ENCODE measurements at places on chromosomes 1 and 21.

- DNase-seq, result no peak
Measured at GRCh38 chr1:15835205-15835740, 12.2 kb upstream of the SPEN start.

- no peak for DNase-seq
Measured at GRCh38 chr1:27513528-27513927, 23.6 kb upstream of the WASF2 start.

DNA sequence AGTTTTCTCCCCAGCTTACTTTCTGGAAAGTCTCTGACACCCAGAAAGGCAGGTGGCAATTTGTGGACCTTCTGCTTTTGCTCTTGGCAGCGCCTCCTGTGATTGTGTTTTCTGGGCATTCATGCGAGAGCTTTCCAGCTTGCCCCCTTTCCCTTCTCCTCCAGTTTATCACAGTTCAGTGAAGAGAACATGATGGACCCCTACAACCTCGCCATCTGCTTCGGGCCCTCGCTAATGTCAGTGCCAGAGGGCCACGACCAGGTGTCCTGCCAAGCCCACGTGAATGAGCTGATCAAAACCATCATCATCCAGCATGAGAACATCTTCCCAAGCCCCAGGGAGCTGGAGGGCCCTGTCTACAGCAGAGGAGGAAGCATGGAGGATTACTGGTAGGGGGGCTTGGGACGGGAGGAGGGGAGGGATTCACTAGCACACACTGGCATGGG, 24.3 kb upstream of the IKBKE start:
- no peak for DNase-seq

DNA sequence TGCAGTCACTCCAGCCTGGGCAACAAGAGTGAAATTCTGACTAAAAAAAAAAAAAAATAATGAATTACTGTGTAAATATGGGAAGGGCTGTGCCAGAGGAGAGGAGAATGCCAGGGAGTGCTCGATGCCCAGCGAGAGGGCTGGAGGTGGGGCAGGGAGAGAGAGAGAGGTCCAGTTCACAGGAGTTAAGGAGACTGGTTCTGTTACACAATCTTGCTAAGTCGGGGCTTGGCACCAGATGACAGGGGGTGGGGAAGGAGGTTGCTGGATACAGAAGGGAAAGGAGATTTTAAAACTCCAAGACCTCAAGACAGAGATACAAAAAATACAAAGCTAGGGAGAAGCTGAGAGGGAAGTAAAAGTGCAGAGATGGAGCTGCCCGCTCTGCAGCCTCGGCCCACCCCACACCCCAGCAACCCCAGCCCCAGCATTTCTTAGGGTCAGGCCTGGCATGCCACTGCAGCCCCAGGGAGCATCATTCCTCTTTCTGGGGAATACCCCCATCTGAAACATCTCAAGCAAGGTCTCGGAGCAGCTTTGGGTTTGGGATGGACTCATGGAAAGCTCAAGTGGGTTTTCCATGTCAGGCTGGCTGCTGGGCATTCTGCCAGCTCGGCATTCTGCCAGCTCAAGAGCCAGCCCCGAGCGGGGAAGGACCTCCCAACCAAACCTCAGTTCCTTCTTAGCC, 991 bp downstream of the SELENBP1 start:
- DNase-seq, result peak; percentile 81

- DNase-seq, result no peak
Measured at GRCh38 chr1:75937034-75937433, 4.8 kb upstream of the ASB17 start.

DNA sequence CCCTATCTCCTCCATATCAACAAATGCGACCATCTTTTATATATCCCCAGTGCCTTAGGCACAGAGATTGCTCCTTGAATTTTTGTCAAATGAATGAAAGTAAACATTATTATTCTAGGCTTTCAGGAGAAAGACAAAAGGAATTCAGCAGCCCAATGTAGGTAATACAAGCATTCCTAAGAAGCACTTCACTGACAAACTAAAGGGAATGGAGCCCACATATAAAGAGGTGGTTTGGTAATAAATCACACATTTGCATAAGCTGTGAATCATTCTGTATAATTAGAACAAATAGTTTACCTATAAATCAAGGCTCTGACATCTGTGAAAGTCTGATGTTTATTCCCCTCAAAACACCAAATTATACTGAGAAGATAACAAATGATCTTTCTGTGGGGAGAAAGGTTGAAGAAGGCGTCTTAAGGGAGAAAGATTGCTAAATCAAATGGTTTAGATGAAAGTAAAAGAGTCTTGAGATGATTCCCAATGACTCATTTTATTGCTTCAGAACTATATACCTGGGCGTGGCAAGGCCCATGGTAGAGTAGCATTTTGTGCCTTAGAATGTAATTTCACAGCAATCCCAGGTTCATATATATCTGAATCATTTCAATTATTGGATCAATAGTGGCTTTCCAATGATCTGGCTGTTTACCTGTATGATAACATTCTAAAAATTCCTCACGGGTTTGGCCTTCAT, 558.1 kb downstream of the AGBL4 start:
- no peak for DNase-seq

- no peak for DNase-seq
Measured at GRCh38 chr1:72281144-72281543, 1.2 kb downstream of the NEGR1 start.

DNA sequence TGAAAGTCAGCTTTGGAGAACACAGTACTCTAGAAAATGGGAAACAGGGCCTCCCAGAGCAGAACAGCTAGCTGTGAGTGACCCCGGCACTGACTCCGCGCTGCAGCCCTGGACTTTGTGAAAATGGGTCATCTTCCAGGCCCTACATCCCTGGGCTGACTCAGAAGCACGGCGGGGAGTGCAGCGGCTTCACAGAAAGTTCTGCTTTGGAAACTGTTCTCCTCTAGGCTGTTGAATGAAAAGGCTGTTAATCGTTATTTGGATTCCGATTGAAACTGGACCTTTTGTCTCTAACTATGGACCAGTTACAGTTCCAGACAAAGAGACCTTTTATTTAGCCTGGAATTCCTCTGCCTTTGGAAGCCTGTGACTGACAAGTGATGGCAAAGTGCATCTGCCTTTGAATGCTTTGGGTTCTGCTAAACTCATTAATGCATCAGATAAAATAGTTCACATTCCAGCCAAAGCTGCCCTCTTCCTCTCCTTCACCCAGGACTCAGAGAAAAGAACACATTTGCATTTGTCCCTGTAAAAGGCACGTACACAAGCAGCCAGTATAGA, 144.9 kb upstream of the HOOK1 start:
- DNase-seq, result peak; percentile 55

DNA sequence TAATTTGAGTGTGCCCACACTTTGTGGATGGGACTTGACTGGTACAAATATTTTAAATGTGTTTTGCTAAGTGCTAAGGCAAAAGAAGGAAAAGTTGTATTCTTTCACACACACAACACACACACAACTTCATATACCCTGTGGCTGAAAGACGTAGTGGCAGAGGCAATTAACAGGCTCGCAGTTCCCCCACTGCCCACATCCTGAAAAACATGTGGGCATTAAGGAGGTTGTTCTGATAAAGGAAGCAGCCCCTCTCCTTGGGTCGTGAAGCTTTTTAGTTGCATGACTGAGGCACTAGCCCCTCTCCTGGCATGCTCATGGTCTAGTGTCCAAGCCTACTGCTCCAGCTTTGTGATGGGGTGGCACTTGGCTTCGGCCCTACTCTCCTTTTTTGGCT, 14.3 kb upstream of the ADAM30 start:
- DNase-seq, result no peak

DNA sequence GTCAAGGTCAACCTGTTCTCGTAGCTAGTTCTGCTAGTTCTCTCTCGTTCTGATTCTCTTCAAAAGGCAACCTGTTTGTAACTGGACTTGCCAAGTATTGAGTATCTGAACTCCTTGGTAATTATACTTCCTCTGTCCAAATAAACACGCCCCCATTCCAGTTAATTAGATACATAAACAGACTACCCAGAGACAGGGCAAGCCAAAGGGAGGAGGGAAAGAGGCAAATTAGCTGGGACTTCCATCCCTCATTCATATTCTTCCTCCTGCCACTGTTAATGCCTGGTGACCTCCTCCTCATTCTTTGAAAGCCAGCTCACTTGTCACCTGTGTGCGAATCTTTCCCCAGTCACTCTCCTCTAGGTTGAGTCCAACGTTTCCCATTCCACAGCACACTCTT, 62.9 kb downstream of the LPAR3 start:
- DNase-seq, result no peak

- DNase-seq, result no peak
Measured at GRCh38 chr1:88063605-88064004, 620.5 kb upstream of the PKN2 start.

- DNase-seq, result no peak
Measured at GRCh38 chr1:155931332-155932038, 2.7 kb downstream of the KHDC4 start.

- no peak for DNase-seq
Measured at GRCh38 chr1:205260948-205261732, 33.4 kb downstream of the TMCC2 start.

DNA sequence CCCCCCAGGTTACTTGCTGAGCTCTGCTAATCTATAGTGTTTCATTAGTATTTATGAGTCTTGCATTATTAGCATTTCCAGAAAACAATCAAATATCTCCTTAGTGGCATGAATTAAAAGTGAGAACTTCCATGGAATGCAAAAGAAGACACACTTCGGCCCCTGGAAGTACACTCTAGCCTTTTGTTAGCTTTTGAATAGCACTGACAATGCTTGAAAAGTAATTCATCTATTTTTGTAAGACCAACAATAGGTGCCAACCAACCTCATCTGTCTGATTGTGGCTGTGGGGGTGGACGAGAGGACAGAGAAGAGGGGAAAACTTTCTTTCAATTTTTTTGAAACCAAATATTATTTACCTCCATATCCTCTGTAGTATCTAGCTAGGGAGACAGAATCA, 27.8 kb downstream of the KIAA0040 start:
- no peak for DNase-seq

DNA sequence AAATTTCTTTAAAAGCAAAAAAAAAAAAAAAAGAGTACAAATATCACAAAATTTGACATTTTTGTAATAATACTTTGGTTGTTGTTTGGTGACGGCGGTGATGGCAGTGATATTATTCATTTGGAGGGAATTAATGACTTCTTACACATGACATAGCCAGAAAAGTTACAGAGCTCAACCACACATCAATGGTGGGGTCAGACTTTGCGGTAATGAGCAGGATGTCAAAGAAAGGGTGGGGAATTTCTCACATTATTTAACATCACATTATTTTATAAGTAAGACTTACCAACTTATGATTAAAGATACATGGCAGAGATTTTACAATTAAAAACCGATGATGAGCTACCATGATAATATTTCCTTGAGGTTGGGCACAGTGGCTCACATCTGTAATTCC, 248.2 kb downstream of the RERE start:
- DNase-seq, result no peak

DNA sequence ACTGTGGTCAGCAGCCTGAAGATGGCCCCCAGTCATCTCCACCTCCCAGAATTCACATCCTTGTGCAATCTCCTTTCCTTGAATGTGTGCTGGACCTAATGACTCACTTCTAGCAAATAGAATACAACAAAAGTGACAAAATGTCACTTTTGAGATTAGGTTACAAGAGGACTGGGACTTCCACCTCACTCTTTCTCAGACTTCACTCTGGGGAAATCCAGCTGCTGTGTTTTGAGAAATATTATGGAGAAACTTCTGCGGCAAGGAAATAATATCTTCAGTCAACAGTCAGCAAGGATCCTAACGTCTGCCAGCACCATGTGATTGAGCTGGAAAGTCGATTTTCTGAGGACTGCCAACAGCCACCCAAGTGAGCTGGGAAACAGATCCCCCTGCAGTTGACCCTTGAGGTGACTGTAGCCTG, 70.5 kb upstream of the GADD45A start:
- DNase-seq, result no peak

DNA sequence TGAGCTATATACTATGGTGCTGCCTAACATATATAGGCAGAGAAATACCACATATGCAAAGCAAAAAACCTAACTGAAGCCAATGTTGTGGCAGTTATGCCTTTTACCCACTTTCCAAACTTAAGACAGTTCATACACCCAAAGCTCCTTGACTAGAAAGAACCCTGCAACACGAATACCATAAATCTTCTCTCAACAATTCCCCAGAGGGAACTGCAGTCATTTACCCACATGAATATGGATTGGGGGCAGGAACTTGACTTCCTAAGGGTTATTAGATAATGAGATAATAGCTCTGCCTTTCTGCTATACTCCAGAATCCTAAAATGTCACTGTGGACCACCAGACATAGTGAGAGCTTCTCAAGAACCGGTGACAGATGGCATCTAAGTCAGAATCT, 2.9 kb upstream of the ASPM start:
- no peak for DNase-seq

DNA sequence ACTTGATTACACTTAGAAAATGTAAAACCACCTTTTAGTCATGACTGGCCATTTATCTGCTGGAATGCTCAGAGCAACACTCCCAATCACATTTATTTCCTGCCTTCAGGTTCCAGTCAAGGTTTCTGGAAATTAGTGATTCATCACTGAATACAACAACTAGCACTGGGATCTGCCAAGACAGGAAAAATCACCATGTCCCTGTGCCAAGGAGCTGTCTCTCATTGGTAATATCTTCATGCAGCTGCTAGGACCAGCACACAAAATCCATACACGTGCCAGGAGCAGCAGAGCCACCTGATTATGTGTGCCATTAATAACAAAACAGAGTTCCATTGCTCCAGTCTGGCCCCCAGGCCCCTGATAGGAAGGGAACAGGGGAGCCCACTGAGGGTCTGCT, 194.6 kb downstream of the TNR start:
- DNase-seq, result peak; percentile 83

GRCh38 chr1:56355918-56356317, 223.4 kb downstream of the PLPP3 start:
- no peak for DNase-seq

DNA sequence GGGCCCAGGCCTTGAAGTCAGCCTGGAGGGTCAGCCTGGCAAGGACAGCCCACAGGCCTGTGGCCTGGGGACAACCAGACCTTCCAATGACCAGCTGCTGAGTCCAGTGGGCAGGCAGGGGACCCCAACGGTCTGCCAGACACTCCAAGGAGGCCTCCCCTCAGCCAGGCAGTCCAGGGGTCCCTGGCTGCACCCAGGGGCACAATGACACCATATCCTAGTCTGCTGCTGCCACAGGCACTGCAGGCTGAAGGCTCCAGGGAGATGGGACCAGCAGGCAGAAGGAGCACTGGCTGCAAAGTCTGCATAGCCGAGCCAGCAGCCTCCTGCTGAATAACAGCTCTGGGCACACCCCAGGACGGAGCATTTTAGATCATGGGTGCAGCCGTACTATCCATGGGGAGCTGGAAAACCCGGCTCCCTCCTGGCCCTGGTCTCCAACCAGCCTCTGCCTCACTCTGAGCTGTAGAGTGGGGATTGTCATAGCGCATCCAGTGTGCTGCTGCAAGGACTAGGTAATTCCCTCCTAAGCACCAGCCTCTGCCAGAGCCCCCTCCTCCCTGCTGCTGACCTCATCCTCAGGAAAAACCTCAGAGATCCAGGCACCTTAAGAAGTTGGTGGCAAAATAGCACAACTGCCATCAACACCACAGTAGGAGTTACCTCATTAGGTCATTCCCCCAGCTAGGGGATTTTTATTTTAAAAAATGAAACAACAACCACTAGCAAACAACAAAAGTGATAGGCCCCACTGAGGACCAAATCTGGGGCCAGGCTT, 4.8 kb upstream of the LAPTM5 start:
- no peak for DNase-seq
